ENCODE measurements at places on chromosomes 11 and 22. TPM values are rescaled to one million over a fixed set of nuclear protein-coding genes. Genes with fewer than 3 reads are reported as not detected.

GRCh38 chr11:128551058-128551457, 36.3 kb downstream of the ETS1 start:
- DNase-seq, result no peak

DNA sequence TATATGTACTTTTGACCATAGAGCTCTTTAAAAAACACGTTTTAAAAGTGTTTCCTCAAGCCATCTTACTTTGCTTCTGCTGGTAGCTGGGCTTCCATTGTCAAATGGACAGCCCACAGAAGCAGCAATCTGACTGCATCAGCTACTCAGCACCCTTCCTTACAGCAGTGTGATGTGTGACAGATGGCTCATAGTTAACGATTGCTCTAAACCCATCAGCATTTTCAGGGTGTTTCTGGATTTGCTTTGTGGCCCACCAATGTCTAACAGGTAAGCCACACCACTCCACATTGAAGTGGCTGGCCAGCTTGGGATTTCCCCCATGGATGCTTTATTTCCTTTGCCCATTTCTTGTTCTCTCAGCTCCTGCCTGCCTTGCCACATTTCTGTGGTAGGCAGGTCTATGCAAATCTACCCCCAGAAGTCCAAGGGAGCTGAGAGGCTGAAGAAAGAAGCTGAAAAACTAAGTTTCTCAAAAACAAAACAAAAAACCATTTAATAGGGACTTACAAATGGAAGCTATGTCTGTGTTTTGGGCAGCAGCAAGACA, 7.3 kb upstream of the FAR1 start:
- no peak for DNase-seq

GRCh38 chr22:24072361-24072760, 61.3 kb downstream of the CABIN1 start:
- DNase-seq, result no peak

DNA sequence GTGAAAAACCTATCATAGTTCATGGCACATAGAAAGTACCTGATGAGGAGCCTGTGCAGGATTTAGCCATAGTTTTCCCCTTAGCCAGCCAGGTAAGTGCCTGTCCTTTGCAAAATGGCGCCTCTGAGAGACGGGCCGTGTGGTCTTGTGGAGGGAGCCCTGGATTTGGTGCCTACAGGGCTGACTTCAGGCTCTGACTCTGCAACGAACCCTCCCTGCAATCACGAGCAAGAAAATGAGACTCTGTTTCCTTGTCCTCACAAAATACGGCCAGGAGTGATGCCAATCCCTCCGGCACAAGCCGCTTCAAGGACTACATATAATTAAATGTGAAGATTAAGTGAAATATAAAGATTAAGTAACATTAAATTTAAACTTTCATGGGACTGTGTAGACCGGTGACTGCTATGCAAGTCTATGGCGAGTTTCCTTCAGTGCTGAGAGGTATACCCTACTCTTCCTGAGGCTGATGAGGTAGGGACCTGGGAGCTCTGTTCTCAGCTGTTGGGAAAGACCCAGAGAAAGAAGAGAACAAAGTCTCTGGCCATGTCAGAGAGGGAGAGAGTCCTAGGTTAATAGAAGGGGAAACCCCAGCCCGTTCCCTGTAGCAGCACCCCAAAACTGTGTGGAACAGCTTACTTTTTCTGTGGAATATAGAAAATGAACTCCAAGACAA, 6.1 kb upstream of the CXCR5 start:
- DNase-seq, result no peak

GRCh38 chr22:25142102-25142501, 57.6 kb upstream of the CRYBB3 start:
- DNase-seq, result no peak

DNA sequence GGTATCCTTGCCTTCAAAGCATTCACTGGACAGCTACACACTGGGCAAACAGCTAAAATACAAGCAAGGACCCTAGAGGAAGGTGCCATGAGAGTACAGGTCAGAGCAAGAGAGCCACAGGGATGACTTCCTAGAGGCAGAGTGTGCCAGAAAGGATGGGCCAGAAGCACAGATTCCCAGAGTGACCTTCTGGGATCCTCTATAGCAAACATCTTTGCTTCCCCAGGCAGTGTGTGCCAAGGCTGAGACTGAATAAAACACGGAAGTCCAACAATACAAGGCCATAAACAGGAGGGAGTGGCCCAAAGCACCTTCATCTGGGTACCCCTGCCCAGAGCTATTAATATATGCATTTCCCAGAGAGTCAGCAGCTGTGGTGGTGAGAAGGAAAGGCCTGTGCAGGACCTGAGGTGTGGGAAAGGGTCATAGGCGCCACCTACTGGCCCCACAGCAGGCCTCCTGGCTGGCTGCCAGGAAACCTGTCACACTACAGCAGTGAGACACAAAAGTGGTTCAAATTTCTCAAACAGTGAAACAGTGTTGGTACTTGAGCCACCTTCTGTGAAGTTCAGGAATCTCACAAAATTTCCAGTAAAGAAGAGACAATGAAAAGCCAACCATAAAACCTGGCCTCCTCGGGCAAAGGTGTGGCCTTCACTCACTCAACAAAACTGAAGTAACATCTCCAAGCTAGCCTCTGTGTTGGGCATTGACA, 20.3 kb downstream of the CLPB start:
- DNase-seq, result peak; percentile 89

DNA sequence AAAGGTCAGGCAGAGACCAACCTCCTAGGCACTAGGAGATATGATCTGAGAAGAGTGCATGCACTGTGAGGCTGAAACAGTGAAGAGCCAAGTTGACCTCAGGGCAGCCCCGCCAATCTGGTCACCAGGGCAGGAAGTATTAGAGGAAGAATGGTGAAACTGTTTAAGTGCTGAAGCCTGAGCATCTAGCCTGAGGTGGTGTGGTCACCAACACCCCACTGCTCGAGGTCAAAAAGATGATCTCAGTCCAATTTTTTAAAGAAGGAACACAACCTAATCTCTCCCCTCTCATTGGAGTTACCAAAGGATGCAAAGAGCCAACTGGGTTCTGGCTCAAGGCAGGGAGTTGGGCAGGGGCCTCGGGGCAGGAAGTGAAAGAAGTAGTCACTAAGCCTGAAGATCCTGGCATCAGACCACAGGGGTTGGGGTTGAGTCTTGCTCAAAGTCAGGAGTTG, 4.0 kb downstream of the APBB1 start:
- no peak for DNase-seq

DNA sequence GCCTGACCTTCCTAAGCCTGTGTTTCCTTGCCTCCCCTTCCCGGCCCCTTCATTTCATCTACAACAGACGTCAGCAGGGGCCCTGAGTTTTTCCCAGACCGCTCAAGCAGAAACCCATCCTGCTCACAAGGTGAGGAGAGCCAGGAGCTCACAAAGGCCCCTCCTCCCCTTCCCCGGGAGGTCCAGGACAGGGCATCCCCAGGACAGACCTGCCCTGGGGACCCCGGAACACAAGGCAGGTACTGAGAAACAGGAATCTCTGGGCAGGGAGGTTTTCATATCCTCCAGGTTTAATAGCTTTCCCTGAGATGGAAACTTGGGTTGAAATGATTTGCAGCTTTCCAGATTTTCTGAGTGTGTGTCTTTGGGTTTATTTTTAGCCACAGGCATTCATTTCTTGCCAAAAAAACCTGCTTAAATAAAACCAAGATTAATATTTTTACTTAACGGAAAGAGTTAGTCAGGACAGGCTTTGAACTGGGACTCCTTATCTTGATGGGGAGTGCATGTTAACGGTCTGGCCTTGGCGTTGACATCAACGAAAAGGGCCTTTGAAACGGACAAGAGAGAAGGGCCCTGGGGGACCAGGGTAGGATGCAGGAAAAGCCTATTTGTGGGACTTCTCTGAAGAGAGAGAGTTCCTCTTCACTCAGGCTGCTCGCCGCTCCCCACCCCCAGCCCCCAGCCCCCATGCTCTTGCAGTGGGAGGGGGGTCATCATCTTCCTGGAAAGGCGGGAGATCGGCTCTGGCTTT, 38.5 kb downstream of the TIMP3 start:
- DNase-seq, result no peak

GRCh38 chr11:120786206-120786735, 237.6 kb upstream of the TBCEL start:
- no peak for DNase-seq

DNA sequence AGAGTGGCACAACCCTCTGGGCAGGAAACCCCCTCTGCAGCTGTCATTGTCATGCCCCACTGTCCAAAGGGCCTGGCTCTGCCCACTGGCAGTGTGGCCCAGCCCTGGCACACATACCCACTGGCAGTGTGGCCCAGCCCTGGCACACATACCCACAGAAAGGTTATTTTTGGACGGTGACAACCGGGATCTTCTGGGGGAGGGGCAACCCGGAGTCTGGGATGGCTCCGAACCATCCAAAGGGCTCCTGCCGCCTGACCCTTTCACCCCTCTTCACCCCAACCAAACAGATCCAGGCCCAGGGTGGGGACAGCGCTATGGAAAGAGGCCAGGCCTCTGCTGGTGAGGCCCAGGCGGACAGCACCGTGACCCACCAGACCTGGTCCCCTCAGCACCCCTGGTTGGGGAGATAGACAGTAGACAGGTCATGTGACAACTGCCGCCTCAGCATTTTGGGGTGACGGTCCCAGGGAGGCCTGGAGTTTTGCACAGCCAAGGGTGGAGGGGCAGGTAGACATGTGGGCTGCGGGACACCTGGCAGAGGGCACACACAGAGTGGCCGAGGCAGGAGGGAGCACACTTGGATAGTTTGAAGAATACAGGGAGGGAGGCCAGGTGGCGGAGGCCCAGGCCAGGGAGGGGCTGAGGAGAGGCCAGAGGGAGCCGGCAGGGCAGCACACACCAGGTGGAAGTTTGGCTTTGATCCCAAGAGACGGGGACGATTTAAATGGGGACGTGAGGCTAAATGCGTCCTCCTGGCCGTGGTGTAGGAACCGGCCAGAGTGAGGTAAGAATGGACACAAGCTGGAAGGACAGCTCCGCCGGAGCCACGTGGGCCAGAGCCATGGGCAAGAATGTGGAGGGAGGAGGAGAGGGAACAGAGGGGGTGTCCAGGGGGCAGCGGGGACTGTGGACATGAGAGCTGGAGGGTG, 2.9 kb downstream of the MAPK12 start:
- no peak for DNase-seq

- no peak for DNase-seq
Observed at GRCh38 chr11:7275133-7275532, 23.4 kb downstream of the SYT9 start.

- peak; percentile 98 for DNase-seq
Observed at GRCh38 chr11:65927904-65928397, 8.7 kb downstream of the DRAP1 start.

DNA sequence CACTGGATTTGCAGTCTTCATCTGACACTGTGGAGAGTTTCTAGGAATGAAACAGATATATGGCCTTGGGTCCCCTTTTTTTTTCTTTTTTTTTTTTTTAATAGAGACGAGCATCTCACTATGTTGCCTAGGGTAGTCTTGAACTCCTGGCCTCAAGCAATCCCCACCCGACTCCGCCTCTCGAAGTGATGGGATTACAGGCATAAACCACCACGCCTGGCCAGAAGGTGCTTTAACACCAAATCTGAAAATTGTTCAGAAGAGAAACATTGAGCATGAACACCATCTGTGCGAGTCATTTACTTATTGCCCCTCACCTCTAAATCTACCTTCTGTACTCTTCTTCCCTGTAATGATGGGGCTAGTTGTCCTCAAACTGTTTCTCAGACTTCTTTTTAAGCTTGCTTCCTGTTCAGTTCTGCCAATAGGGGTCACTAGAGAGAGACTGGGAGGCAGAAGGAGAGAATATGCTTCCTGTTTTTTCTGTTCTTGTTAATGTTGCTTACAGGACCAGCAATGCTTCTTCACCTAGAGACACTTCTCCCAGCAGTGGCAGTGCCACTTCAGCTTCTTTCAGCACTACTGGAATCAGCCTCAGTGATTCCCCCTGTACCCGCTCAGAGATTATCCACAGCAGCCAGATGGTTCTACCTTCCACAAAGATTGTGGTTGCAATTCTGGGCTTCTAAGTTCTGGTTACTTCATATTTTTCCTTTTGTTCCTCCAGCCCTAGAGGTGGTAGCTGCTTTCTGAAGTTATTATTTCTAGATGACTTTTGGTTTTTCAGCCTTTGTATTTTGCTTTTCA, 20.8 kb upstream of the ZBED5 start:
- peak; percentile 47 for DNase-seq

- no peak for DNase-seq
Observed at GRCh38 chr11:73757598-73757997, 3.3 kb downstream of the RAB6A start.

DNA sequence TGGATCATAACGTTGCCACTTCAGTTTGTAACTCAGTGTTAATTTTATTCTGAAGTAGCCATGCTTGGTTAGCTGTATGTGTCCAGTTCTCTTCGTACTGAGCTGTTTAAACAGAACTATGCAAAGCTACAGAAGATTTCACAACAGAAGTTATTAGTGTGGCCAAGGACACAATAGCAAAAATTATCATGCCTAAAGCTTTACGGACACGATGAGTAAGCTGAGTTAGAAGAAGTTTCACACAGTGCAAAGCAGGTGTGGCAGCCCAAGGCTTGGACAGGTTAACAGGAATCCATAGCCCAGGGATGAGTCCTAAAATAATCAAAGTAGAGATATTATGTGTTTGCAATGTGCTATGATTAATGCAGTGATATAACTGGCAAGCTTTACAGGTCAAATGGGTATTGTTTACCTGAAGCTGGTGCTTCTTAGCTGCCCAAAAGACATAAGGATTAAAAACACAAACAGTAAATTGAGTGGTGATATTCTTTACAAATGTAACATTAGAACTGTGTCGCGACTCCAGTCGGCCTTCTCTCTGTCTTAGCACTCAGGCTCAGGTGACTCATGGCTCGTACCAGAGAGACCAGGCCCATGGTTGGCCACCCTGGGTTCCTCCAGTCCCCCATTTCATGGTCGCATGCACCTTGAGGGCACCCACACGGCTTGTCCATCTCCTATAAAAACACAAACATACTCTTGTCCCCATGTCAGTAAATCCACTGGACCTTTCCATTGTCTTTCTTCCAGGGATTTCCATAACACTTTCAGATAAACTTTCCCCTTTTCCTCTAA, 35.5 kb upstream of the NCAM1 start:
- DNase-seq, result no peak

APOL1 gene
- total RNA-seq, result 15.6 TPM

SEPTIN3 gene
- total RNA-seq, result under 0.01 TPM

OR2AG2 gene
- total RNA-seq, result 1.6 TPM

BAIAP2L2 gene
- total RNA-seq, result under 0.01 TPM

MRGPRE gene
- not detected for total RNA-seq

GAL3ST1 gene
- total RNA-seq, result 0.27 TPM

CAPN1 gene
- 160 TPM for total RNA-seq
